ENCODE measurements at places on chromosomes 3 and 15.

DNA sequence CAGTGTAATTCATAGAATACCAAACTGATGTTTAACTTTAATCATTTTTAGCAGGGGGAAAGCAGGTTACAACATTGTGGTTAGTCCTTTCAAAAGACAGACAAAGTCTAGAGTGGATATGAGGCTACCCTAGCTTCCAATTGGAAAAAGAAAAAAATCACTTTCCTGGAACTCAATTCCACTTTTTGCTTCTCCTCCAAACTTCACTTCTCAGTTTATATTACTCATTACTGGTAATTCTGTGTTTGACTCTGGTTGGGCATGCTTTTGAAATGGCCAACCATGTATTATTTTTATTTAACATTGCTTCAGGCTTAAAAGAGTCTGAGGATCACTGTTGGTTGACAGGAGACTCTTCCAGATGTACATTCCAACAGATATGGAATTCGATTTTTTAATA, 84.8 kb downstream of the RAP2B start:
- DNase-seq: peak; percentile 13

DNA sequence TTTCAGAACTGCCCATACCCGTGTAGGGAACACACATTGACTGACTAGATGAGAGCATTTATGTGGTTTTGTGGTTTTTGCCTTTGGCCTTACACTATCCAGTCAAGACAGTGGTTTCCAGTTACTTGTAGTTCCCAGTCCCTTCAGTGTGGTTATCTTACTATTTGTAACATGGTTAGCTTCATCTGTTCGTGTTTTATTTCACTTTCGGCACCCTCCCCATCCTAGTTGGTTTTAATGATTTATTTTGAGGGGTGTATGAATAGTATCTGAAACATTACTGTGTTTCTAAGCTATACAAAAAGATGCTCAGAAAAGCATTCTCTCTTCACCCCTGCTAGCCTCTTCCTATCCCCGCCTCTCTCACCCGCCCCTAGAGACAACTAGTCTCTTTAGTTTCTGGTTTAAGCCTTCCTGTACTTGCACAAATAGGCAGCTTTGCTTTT, 14.1 kb downstream of the LYSMD4 start:
- DNase-seq: no peak

- DNase-seq: peak; percentile 5
Observed at GRCh38 chr3:132448216-132448961, 31.1 kb downstream of the DNAJC13 start.

- DNase-seq: no peak
Observed at GRCh38 chr3:39467394-39468107, at the start of gene MOBP. Gene MOBP (plus strand): TSS chr3:39467680. CDS start chr3:39502070, 34,390 bp downstream.

DNA sequence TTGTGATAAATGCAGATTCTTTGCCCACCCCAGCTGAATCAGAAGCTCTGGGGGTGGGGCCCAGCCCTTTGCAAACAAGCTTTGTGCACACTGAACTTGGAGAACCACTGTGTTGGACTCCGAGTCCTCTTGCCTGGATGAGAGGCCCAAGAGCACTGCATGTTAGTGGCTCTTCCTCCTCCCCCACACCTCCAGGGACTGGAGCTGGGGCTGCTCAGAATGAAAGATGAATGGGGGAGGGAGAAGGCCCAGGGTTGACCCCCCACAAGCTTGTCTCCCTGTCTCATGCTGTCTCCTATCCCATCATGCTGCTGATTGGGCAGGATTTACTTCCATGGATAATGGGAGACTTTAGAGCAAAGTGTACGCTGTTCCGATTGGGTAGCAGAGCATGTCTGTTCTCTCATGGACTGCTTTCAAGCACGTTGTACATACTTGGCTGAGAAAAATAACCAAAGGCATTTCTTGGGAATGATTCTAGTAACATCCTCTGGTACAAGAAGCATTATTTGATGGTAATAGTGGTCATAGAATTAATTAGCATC, 99.6 kb downstream of the PGPEP1L start:
- no peak for DNase-seq

- no peak for DNase-seq
Observed at GRCh38 chr3:119333773-119334509, 39.8 kb downstream of the ARHGAP31 start.

DNA sequence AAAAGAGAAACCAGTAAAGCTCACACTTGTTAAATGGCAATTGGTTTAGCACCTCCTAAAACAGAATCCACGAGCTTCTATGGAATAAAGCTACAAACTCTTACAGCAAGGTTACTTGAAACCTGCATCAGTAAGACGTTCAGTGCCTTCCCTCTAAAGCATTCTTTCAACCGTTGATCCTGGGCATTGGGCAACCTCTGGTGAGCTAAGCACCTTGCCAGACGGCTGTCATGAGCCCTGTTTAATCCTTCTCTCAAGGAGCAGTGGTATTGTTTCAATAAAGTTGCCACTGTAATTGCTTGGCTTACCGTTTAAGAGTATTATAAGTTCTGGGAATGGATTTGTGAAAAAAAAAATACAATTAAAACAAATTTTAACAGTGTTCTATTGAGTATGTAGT, 75.0 kb downstream of the COL8A1 start:
- peak; percentile 49 for DNase-seq

DNA sequence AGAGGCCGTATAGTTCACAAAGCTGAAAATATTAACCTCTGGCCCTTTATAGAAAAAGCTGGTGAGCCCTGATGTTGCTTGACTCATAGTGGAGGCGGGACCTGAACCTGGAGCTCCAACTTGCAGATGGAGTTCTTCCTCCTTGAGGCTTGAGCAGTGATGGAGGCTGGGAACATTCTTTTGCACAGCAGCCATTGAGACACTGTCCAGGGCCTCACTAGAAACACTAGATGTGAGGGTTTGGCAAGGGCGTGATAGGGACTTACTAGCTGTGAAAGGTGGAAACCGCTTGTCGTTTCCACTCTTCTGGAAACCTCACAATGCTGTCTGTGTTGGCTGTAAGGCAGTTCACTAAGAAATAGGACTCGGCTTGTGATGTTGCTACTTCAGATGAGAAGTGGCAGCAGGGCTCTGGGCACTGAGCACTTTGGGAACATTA, 12.5 kb downstream of the SMAD6 start:
- DNase-seq: no peak

DNA sequence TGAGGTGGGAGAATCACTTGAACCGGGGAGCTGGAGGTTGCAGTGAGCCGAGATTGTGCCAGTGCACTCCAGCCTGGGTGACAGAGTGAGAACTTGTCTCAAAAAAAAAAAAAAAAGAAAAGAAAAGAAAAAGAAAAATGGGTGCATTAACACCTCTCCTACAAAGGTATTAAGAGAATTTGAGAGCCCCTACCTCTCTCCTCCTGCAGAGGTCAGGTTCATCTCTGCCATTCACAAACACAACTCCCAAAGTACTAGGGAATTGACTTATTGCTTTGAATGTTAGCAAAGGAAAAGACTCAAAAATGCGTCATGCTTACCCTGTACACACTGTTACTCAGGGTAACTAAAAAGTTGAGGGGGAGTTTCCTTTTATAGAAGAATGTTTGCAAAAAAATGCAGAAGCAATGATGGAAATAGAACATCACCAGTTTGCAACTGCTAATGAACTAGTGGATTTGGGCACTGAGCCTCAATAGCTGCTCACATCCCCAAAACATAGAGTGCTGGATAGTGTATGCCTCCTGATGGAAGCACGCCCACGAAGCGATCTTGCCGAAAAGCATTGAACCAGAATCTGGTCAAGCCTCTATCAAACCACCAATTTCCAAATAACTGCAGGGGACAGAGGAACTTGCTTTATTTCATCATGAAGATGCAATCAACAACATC, 15.5 kb upstream of the LYZL4 start:
- no peak for DNase-seq
